ENCODE measurements at places on chromosomes 6 and 20. TPM values are rescaled to one million over a fixed set of nuclear protein-coding genes. Genes with fewer than 3 reads are reported as not detected.

FOXQ1 gene
- 51.0 TPM for total RNA-seq

ADGB gene
- not detected for total RNA-seq

MTG2 gene
- total RNA-seq = 92.6 TPM

TSHZ2 gene
- not detected for total RNA-seq

ATP9A gene
- total RNA-seq = 98.5 TPM

NRN1 gene
- not detected for total RNA-seq

PPP1R3G gene
- total RNA-seq = 0.20 TPM

VSTM2L gene
- total RNA-seq = 2.8 TPM

OR2H2 gene
- not detected for total RNA-seq

TFAP2C gene
- total RNA-seq = 3.1 TPM

OOEP gene
- 7.0 TPM for total RNA-seq

EYA2 gene
- total RNA-seq = 0.35 TPM

NRSN1 gene
- total RNA-seq = 0.14 TPM

FOXA2 gene
- 1.1 TPM for total RNA-seq

MSH5 gene
- 156 TPM for total RNA-seq

VSX1 gene
- not detected for total RNA-seq

C20orf204 gene
- total RNA-seq = 5.0 TPM
